ENCODE measurements at places on chromosomes 2 and 18. TPM values are rescaled to one million over a fixed set of nuclear protein-coding genes. Genes with fewer than 3 reads are reported as not detected.

DNA sequence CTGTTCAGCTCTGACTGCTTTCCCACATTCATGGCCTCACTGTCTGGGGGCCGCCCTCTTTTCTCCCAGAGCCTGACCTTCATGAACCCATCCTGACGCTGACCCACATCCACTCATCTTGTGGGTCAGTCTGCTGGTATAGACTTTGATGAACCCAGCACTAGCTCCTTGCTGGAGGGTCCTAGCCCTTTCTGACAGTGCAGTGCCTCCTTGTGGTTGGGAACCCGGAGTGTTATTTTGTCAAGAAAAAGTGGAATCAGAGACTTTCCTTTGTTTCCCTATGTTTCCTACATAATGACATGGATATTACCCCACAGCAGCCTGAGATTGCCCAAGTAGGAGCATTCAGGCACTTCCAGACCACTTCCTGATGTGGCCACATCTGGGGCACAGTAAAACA lies 19.3 kb upstream of the OSR1 start:
- DNase-seq: no peak

DNA sequence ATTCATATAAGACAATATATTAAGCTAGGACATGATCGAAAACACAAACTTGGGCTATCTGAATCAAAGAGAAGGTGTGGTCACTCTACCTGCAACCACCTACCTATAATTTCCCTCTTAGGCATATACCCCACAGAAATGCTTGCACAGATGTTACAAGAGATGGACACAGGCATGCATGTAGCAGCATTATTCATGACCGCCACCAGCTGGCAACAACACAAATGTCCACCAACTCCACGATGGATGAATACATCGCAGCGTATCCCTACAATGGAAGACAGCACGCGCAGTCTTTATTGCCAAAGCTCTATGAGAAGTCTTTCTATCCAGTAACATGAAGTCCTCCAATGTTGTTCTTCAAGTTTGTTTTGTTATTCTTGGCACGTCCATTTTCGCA lies 90.8 kb downstream of the ARL4C start:
- no peak for DNase-seq

DNA sequence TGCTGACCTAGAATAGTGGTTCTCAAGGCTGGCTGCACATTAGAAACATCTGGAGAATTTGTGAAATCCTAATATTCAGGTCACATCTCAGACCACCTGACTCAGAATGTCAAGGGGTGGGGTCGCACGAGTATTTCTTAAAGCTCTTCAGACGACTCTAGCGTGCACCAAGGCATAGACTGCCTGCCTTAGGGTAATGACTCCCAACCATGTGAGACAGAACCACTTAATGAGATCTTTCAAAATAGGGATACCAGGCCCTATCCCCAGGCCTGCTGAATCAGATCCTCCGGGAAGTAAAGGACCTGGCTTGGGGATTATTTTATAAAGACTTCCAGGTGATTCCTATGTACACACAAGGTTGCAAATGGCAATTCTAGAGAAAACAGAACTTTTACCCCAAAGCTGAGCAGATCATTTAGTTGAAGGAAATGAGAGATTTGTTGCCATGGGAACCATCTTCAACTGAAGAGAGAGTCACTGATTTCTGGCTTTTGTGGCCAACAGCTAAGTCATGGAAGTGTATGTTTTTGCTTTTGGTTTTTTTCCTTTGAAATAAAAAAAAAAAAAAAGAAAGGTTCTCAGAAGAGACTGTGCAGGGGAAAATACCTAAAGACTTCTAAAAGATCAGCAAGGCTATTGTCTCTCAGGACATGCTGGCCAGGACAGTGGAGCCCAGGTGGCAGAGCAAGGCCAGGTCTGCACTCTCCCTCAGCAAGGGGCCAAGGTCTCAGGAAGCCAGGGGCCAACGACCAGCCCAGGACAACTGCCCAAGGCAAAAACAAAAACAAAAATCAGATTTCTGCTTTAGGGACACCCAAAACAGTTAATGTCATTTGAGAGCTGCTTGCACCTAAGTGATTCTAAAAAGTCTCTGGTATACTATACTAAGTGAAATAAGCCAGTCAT lies 15.3 kb upstream of the LOXHD1 start:
- DNase-seq: peak; percentile 64

- no peak for DNase-seq
Observed at GRCh38 chr2:221555494-221555846, 16.6 kb downstream of the EPHA4 start.

DNA sequence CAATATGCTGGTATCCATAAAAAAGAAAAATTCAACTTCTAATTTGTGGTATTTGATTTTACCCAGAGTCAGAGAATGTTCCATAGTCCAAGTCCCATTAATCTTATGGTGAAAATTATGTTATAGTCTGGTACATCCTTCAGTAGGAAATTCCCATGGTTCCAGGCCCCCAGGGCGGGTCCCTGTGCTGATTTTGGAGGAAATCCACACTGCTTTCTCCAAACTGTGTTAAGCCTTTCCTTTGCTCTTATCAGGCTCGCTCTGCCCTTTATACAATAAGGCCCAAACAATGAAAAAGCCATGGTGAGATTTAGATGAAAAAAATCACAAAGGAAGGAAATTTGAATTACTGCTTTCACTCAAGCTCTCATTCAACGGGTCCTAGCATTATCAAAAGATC lies 46.8 kb upstream of the DARS1 start:
- DNase-seq: no peak

DNA sequence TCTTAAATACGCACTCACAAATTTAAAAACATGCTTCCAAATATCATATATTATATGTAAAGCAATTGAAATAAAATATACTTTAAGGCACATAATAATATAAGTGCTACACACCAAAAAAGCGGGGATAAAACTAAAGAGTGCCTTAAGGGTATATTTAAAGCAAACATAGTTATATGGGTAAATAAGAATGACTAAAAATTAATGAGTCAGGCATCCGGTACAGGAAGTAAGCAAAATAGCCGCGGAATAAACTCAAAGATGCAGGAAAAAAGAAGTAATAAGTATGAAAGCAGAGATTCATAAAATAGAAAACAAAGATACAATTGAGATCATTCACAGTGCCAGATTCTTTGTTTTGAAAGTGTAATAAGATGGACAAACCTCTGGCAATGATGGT lies 503.5 kb upstream of the SOX11 start:
- no peak for DNase-seq

DNA sequence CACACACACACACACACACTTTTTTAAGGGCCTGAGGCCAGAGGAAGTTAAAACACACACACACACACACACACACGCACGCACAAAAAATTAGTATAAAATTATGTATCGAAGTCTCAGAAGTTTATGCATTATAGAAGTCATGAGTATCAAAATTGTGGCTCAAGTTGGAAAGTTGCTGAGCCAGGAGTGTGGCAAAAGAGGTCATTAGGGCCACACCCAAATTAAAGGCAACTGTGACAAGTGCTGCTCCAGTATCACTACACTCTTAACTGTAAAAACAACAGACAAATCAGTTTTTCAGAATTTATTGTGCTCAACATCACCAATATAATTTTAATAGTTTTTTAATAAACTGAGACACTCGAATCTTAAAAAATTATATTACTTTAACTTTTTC lies 36.9 kb downstream of the YWHAQ start:
- DNase-seq: no peak

GRCh38 chr2:86026744-86027065 lies 79.0 kb downstream of the POLR1A start:
- no peak for DNase-seq

- no peak for DNase-seq
Observed at GRCh38 chr2:53672881-53673522, 94.6 kb upstream of the CHAC2 start.

GRCh38 chr2:168323529-168324021 lies 76.2 kb upstream of the STK39 start:
- no peak for DNase-seq

GRCh38 chr2:192162392-192163042 lies 32.2 kb downstream of the TMEFF2 start:
- no peak for DNase-seq

GRCh38 chr2:43224571-43225092 lies 1.8 kb downstream of the ZFP36L2 start:
- DNase-seq: peak; percentile 75

- no peak for DNase-seq
Observed at GRCh38 chr2:63840081-63840784, 1.5 kb upstream of the UGP2 start.

DNA sequence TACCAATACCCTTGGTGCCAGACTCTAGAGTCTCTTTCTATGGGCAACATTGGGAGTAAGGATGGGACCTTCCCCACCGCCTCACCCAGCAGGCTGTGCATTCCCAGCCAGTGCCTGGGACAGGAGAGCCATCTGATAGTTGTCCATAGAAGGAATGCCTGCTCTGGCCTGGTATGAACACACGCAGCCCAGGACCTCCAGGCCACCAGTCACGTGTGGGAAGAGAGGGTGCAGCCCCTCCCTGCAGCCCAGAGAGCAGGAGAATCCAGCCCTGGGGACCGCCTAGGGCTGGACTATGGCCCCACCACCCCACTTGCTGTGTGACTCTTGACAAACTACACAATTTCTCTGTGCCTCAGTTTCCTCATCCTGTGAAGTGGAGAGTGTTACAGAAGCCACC lies 52.5 kb upstream of the ID2 start:
- DNase-seq: no peak

DNA sequence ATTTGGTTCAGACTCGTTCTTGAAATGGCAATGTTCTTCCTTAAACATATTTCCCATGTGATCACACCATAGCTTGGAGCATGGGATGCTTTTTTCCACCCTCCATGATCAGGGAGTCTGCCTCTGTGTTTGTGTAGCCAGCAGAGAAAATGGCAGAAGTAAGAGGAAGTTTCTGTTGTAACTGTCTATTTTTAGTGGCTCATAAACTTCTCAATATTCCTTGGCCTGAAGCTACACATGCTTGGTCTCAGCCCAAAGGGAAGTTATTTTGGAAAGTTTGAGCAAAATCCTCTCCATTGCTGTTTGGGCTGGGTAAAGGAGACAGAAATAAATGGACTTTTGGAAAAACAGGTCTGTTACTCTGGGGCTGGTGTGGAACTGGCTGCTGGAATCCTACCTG lies 33.4 kb upstream of the ITGA6 start:
- no peak for DNase-seq

- no peak for DNase-seq
Observed at GRCh38 chr2:227724394-227725039, at the start of gene SCYGR6. TSS of gene SCYGR6 (minus strand) at chr2:227724757. CDS start at chr2:227724757, 0 bp downstream.

GRCh38 chr2:8432706-8433336 lies 249.0 kb upstream of the ID2 start:
- DNase-seq: no peak

DNA sequence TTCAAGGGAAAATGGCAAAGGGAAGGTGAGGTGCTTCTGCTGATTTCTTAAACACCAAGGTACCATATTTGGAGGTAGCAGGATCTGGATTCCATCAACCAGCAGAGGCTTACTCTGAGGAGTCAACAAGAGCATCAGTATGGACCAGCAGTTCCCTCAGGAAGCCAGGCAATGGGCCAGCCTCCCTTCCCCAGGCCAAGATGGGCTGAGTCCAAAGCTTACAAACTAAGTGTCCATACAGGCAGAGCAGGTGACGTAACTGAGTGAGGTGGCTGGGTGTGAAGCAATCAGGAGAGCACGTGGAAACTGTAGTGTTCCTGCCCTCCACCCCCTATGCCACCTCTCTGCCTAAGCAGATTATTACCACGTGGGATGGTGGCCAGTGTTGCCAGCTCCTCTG lies 134.2 kb upstream of the HNRNPA3 start:
- peak; percentile 74 for DNase-seq

DNA sequence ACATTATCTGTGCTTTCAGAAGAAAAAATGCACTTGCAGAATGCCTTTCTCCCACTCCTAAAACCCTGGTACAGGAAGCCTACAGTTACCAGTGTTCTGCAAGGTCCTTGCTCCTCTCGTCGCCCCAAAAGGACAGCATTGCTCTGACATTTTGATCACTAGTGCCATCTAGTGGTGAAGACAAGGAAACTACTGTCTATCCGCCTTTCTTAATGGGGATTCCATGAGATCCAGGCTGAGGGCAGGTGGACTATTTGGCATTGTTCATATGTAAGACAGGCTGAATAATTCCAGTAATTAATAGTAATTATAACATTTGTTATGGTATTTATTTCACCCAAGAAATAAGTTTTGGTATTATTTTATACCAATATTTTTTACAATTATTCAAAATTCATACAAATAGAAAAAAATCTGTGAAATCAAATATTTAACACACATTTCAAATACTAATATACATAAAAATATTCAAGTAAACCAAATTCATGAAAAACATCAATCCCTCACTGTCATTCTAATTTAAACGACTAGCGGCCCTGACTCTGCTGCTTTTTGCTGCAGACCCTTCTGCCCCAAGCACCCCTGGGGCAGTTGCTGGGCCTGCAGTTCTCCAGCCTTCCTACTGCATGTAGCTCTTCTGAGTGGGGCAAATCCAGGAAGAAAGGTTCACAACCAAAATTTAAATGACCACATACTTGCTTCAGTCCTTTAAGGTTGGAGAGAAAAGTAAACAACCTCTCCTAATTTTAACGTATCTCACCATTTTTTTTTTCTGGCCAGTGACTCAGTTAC lies 19.0 kb downstream of the TPGS2 start:
- DNase-seq: no peak

DNA sequence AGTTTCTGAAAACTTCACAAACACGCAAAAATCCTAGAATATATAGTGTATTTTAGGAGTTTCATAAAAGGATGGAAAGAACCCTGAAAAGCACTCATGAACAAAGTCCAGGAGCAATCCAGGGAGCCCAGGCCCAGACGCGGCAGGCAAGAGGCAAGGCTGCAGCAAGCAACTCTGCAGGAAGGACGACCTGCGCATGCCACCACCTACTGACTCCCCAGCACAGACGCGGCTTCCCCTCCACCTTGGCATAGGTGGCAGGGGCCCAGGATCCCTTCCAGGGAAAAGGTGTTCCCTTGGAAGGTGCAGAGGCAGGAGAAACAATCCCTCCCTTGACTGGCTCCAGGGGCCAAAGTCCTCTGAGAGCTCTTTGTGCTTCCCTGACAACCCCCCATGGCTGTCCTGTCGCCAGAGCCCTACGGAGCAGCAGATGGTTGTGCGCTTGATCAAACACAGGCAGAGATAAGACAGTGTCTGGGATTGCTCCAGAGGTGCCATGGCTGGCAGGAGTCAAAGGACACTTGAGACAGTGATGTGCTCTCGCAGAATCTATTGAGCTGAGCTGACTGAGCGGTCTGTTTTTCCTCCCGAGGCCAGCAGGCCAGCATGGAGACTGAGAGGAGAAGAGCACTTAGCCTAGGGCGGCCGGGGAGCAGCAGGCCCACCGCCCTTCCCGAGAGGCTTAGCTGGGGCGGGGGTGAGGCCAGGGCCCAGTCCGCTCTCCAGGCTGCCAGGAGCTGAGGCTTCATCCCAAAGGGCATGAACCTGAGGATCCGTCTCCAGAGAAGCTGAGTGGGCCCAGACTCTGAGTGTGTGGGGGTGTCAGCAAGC lies 10.8 kb upstream of the AMER3 start:
- DNase-seq: no peak

- DNase-seq: no peak
Observed at GRCh38 chr2:132941296-132942020, 271.5 kb upstream of the LYPD1 start.

The SERPINB2 gene
- total RNA-seq: not detected

The SUCLG1 gene
- 309 TPM for total RNA-seq

The ATP6V1B1 gene
- total RNA-seq: not detected

The FAM110C gene
- total RNA-seq: 2.9 TPM

The CCL20 gene
- total RNA-seq: not detected

The SCLY gene
- 10.8 TPM for total RNA-seq

The GATA6 gene
- 56.3 TPM for total RNA-seq

The RND3 gene
- 22.1 TPM for total RNA-seq

The C1GALT1C1L gene
- total RNA-seq: 0.62 TPM

The ANO7 gene
- 0.81 TPM for total RNA-seq

The HOXD9 gene
- not detected for total RNA-seq

Data from Right ventricle myocardium inferior (tissue), 1 donor.